ENCODE measurements at places on chromosomes 16 and 17.

DNA sequence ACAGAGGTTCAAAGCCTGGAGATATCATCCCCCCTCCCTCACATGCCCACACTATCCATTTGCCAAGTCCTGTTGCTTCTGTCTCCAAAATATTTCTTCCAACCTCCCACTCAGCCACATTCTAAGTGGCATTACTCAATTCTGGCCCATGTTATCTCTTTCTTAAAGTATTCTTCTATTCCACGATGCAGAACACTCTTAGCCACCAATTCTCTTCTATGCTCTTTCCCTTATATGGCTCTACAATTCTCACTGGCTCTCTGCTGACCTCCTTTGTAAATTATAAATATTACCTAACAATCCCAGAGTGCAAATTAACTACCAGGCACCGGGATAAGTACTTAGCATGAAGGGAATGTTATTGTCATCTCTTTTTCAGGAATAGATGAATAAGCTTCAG, 82.4 kb downstream of the KCNJ2 start:
- DNase-seq, result no peak

GRCh38 chr17:62096401-62096670, 31.3 kb upstream of the MED13 start:
- DNase-seq, result no peak

- no peak for DNase-seq
Measured at GRCh38 chr17:80704894-80705293, 160.3 kb downstream of the RPTOR start.

DNA sequence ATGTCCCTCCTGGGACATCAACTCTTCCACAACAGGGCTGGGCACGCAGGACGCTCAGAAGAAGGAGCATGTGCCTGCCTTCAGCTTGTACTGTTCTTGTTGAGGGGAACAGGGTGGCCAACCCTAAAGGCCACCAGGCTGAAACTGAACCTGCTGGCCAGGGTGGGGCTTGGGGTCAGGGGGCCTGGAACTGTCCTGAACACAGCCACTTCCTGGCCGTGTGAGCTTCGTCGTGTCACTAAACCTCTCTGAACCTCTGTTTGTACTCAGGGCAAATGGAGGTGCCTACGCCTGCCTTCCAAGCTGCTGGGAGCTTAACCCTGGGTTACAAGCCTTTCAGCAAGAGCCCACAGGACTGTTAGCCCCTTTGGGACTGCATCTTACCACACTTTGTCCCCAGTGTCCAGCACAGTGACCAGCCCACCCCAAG, 6.7 kb downstream of the ARHGAP27 start:
- DNase-seq, result no peak

GRCh38 chr17:62802561-62803205, 5.4 kb downstream of the MARCHF10 start:
- no peak for DNase-seq

GRCh38 chr16:53094013-53094630, 39.3 kb downstream of the CHD9 start:
- DNase-seq, result no peak

- DNase-seq, result peak; percentile 2
Measured at GRCh38 chr17:22273308-22273707, 581.0 kb downstream of the KCNJ18 start.

- no peak for DNase-seq
Measured at GRCh38 chr17:81160747-81161453, 4.4 kb upstream of the PVALEF start.

DNA sequence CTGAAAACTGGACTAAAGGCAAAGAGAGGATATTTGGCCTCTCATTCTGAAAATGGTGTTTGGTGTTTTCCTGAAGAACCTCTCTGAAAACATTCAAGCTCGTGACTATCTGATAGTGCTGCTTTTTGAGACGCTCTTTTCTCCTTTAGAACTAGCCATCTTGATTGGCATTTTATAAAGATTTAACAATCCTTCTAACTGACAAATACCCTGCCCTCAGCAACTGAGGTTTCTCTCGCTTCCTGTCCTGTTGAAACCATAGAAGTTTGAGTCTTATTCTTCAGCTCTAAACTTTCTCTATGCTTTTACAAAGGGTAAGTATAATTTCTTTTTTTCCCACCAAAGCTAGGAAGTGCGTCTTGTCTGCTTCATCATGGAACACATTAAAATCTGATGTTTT, 13.3 kb downstream of the CNEP1R1 start:
- no peak for DNase-seq

- DNase-seq, result no peak
Measured at GRCh38 chr16:85017151-85017550, 5.8 kb upstream of the ZDHHC7 start.

GRCh38 chr16:48347980-48348379, 37.2 kb downstream of the SIAH1 start:
- no peak for DNase-seq

DNA sequence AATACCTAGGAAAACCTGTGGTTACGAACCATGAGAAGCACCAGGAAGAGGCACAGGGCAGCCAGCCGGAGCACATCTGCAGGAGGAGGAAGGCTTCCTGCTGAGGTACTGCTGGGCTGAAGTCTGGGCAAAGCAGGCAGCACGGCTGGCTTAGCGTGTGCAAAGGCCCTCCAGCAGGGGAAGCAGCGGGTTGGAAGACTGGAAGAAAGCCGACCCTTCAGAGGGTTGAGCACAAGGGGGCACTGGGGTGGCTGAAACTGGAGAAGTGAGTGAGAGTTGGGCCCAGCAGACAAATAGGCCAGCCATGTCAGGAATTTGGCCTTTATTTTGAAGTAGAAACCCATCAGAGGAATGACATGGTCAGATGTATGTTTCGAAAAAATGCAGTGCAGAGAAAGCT, 12.1 kb upstream of the HSD3B7 start:
- no peak for DNase-seq

DNA sequence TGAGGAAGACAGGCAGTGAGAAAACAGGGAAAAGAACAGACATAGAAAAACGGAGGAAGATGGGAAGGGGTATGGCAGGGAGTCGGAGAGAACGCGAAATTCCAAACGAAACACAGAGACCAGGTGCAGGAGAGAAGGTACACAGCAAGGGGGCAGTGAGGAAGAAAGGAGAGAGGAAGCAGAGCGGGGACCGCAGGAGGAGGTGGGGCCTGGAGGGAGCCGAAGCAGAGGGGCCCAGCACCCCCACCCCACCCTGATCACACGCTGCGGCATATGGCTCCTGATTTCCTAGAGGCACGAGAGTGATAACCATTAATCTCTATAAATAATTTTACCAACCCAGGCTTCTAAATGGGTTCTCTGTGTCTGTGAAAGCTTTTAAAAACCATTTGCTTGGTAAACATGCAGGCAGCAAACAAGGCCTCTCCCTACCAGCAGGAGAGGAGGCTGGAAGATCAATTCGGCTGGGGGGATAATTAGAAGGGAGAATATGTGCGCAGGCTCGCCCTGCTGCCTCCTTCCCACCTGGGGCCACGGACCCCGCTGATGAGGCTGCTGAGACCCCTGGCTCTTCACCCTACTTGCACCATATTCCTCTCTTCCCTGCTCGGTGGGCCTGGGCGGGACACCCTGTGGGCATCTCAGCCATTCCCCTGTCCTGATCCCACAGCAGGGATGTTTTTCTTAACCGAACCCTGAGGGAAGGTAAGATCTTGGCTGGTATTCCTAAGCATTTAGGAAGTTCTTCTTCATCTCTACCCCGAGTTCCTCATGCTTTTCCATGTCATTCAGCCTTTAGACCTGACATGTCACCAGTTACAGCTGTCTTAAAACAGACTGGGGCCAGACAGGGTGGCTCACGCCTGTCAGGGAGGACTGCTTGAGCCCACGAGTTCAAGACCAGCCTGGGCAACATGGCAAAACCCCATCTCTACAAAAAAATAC, 86.7 kb downstream of the TMEM132E start:
- no peak for DNase-seq

GRCh38 chr17:73803964-73804435, 159.8 kb upstream of the SDK2 start:
- no peak for DNase-seq

GRCh38 chr17:49508061-49508865, 13.2 kb downstream of the NGFR start:
- no peak for DNase-seq

- DNase-seq, result no peak
Measured at GRCh38 chr16:70746708-70747424, 54.1 kb downstream of the VAC14 start.

DNA sequence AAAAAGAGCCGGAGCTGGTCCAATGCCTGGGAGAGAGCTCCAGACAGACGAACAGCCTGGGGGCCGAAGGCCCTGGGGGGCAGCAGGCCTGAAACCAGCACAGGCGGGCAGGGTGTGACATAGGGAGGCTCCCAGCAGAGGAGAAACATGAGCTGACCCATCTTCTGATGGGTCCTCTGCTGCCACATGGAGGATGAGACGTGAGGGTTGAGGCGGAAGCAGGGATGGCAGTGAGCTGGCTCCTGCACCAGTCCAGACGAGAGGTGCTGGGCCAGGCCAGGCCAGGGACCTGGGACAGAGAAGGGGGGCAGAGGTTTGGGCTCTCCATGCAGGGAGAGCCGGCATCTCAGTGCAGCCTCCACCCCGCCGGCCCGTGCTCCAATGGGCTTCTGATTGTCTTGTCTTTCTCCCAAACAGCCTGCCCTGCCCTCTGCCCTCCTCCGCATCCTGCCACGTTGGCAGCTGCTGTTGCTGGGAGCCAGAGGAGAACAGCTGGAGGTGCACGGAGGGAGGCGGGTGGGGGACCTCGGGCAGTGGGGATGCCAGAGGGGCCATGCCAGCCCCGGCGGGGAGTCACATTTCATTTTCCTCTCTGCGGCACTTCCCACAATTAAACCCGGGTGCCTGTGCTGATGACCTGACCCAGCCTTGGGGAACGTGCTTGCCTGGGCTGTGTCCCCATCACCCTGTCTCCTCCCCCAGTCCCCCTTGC, 139.1 kb upstream of the GSE1 start:
- DNase-seq, result no peak

GRCh38 chr17:76597156-76598003, 11.7 kb upstream of the ST6GALNAC2 start:
- DNase-seq, result peak; percentile 36

DNA sequence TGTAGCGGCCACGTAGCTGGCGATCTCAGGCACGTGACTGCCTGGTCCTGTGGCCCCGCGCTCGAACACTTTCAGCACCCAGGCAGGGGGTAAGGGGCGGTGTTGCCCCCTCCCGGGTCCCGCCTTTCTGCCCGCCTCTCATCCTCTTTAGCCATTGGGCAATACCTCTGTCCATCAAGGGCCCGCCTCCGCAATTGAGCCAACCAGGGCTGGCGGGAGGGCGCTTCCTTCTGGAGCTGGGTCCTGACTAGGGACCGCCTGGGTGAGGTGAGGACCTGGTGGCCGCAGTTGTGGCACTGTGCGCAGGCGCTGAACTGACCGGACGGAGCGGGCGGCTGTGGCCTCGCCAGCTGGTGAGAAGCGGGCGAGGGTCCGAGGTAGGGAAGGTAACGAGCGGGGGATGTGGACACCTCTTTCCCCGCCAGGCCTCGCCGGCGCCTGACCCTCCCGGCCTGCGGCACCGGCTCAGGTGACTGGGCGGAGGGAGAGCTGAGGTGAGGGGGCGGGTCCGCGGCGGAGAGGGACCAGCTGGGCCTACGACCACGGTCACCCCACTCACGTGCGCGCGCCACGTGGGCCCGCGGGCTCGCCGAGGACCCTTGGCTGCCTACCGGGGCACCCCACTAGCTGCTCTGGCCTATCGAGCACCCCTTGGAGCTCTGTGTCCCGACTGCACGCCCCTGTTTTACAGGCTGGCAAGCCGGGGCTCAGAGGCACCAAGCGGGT, at the start of gene PDP2:
PDP2 (plus strand) TSS at position 228 of the 726 bp plus-strand sequence. CDS start 3,770 bp downstream, outside the sequence.
- peak; percentile 98 for DNase-seq

- DNase-seq, result peak; percentile 96
Measured at GRCh38 chr17:82300707-82301270, 16.6 kb downstream of the CD7 start.

DNA sequence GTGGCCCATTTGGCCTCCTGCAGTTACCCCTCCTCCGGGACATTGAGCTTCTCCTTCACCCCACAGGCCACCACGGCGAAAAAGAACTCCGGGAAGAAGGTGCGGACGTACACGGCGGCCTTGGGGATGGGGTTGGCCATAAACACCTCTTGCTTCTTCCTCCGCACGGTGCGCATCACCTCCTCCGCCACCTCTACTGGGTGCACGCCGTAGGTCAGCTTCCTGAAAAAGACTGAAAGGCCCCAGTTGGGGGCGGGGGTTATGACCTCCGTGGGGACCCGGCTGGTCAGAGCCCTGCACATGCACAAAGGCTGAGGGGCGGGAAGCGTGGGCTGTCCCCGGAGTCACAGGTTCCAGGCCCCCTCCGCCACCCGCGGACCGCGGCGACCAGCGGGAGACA, 19.9 kb downstream of the DHRS7C start:
- DNase-seq, result no peak

GRCh38 chr17:11642655-11643054, 44.4 kb downstream of the DNAH9 start:
- no peak for DNase-seq

DNA sequence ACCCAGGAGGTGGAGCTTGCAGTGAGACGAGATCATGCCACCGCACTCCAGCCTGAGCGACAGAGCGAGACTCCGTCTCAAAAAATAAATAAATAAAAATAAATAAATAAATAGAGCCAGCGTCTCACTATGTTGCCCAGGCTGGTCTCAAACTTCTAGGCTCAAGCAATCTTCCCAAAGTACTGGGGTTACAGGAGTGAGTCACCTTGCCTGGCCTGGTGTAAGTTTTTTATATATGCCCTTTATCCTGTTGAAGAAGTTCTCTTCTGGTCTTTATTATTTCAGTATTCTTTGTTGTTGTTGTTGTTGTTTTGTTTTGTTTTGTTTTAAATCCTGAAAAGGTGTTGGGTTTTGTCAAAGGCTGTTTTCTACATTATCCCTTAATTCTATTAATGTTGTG, 30.1 kb upstream of the ABCC1 start:
- DNase-seq, result no peak

DNA sequence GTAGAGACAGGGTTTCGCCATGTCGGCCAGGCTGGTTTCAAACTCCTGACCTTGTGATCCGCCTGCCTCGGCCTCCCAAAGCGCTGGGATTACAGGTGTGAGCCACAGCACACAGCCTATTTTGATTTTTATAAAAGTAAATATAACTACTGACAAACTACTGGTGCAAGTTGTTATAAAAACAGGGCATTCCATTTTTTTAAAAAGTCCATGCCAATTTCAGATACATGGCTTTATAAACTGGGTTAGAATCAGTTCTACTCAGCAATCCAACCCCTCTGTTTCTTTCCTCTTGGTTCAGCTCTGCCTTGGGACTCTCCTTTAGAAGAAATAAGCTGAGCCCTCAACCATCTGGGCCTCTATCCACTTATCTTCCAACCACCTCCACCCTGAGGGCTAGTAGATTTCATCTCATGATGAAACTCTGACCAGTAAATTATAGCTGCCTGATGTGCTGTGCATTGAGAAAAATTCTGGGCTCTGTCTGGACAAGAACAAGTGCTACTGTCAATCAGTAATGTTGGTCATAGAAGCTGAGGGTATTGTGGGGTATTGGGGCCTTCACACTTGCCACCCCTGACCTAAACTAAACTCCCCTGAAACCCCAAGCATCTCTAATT, 10.2 kb downstream of the RANBP10 start:
- DNase-seq, result no peak

- no peak for DNase-seq
Measured at GRCh38 chr17:47945529-47946508, 4.4 kb downstream of the PNPO start.

- no peak for DNase-seq
Measured at GRCh38 chr16:69195369-69196029, 8.5 kb downstream of the SNTB2 start.

Data from D341Med (cell line).